Fibroblast of lung (primary cell): ENCODE measurements at places on chromosomes 2 and 18. TPM values are rescaled to one million over a fixed set of nuclear protein-coding genes. Genes with fewer than 3 reads are reported as not detected.

DNA sequence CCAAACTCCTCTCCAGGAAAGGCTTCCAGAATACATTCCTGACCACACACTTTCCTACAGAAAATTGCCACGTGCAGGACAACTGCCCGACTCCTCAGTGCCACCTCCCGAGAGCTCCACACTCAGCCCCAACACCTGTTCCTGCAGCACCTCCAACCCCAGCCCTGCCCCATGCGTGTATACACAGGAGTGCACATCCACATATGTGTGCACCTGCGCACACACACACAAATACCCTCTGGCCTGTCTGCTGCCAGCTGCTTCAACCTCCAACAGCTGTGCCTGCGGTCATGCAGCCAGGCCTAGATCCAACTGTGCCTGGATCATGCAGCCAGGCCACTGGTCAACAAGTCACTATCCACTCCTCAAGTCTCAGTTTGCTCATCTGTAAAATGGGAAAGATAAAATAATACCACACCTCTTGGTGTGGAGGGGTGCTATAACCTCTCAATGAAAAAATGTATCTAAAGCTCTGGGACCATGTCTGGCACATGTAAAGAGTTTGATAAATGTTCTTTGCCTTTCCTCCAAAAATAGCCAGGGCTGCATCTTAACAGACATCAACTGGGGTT, 152.1 kb upstream of the ID2 start:
- no peak for DNase-seq

DNA sequence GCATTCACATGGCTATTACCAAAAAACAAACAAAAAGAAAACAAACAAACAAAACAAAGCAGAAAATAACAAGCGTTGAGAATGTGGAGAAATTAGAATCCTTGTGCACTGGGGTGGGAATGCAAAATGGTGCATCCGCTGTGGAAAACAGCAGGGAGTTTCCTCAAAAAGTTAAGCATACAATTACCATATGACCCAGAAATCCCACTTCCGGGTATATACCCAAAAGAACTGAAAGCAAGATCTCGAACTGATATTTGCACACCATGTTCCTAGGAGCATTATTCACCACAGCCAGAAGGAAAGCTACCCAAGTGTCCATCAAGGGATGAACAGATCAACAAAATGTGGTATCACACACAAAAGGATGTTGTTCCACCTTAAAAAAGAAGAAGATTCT, 17.9 kb upstream of the TEX51 start:
- no peak for DNase-seq

DNA sequence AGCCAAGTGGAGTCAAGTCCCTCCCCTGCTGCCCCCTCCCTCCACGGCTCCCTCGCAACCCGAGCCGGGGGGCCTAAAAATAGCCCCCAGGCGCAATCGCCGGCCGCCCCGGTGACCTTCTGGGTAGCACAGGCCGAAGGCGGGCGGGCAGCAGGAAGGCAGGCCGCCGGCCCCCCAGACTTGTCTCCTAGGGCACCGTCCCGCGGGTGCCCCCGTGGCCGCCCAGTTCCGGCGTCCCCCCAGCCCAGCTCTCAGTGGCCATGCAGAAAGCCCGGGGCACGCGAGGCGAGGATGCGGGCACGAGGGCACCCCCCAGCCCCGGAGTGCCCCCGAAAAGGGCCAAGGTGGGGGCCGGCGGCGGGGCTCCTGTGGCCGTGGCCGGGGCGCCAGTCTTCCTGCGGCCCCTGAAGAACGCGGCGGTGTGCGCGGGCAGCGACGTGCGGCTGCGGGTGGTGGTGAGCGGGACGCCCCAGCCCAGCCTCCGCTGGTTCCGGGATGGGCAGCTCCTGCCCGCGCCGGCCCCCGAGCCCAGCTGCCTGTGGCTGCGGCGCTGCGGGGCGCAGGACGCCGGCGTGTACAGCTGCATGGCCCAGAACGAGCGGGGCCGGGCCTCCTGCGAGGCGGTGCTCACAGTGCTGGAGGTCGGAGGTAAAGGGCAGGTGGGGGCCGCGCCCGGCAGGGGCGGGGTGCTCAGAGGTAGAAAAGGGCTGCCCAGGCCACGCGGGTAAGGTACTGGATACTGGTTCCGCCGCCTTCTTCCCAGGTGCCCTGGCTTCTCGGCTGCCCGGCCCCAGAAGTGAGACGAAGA, at the start of gene SPEG:
SPEG (plus strand) TSS at position 126 of the 808 bp plus-strand sequence; CDS start at position 261, 135 bp downstream.
- peak; percentile 23 for DNase-seq

Gene FAM161A
- 2.6 and 3.1 TPM in 2 replicates for total RNA-seq

Gene KLHL29
- 4.9 and 7.9 TPM in 2 replicates for total RNA-seq
